Mesenchymal stem cell (in vitro differentiated cells and primary cell): ENCODE measurements at places on chromosomes 6 and 20.
A peak's percentile ranks its signal among the peaks of the same experiment; 100 is the strongest.

DNA sequence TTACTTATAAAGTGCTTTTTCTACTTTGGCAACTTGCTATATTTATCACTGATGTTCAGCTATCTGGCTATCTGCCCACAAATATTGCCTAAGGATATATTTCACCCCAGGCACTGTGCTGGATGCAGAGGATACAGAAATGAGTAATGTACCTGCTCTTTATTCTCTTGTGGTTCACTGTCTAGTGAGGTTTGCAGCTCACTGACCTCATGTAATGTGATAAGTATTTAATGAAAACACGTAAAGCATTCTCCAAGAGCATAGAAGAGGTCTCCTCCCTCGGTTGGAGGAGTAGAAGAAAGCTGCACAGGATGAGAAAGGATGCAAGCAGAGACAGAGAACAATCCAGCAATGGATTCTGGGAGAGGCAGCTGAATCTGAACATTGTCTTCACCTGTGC, 610.7 kb downstream of the CBLN4 start:
- DNase-seq, result no peak

DNA sequence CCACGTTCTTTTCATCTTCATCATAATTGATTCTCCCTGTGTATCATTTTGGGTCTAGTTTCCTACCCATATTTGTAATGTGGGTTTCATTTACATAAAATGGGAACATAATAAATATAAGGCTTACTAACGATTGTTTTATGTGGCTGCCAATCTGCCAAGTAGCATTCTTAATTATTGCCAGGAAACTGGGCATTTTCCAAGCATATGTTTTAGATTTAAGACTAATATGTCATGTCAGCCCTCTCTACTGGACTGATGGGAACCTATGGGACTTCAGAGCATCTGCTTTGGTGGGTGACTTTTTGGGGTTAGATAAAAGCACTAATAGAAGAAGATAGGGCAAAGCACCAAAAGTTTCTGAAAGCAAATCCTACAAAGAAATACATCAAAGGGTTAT, 157.5 kb downstream of the TBX18 start:
- no peak for DNase-seq

DNA sequence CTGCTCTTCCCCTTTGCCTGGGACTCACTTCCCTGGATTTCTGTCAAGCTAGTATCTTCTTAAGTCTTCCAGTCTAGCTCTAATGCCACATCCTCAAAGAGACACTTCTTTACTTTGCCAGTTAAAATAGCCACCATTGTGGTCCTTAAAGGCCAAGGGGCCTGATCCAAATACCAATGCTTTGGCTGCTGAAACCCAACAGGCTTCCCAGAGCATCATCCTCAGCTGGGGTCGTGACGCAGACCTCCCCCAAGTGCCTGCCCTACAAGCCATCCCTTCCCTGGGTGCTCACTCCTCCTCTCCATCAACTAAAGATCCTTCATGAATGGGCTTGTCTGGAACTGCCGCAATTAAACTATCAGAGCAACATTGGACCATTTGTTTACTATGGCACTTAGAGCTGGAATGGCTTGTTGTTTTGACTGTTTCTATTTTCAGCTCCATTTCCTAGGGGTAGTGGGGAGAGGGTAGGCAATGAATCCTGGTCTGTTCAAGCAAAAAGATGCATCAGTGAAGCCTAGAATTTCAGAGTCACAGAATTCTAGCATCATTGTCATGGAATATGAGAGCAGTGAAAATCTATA, 79.6 kb upstream of the SIRPA start:
- peak; percentile 40 for DNase-seq

- DNase-seq, result peak; percentile 87
These were observed 47.4 kb downstream of the TRMT11 start for GRCh38 chr6:126033696-126034095.

DNA sequence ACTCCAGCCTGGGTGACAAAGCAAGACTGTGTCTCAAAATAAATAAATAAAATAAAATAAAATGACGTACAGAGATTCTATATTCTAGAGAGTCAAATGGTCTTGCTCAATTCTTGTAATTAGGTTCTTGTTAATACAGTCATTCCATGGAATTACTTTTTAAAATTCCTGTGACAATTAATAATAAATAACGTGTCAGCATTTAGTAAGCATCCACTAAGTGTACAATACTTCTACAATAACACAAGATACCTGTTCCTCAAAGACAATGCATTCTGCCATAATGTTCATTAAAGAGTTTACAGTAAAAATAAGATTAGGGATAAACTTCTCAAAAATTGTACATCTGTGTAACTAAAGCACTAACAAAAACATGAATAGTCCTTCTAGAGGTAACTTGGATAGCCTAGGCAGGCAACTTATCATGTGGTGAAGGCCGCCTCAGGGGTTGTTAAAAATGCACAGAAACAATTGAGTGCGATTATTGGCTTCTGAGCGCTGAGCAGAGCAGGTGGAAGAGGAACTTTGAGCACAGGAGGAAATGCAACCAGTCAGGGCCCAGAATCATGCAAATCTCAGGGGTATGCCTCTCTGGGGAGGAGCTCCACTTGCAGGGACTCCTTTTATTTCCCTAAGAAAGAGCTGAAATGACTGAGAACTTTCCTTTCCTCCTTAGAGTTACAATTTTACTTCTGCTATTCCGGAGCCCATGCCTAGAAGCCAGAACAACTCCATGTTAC, 37.1 kb downstream of the QRSL1 start:
- no peak for DNase-seq
